Muscle of leg (tissue), 16 donors: ENCODE measurements at places on chromosomes 11 and 22.

- H3K4me1 ChIP-seq, result no peaks in the 10 kb centered on the region
- H3K4me3 ChIP-seq, result no peak overlapping the region
- DNase-seq, result no peak
- no peak overlapping the region for H3K27ac ChIP-seq
Measured at GRCh38 chr11:35780951-35781860, 118.6 kb downstream of the TRIM44 start.

- H3K4me3 ChIP-seq, result no peak overlapping the region
- DNase-seq, result no peak
- peaks cover 8% of the 10 kb centered on the region for H3K27me3 ChIP-seq
- no peaks in the 10 kb centered on the region for H3K36me3 ChIP-seq
Measured at GRCh38 chr22:48096411-48096810, 1334.0 kb downstream of the TBC1D22A start.

GRCh38 chr11:128052912-128053641, 534.3 kb downstream of the ETS1 start:
- H3K4me1 ChIP-seq, result peaks cover 2% of the 10 kb centered on the region
- H3K36me3 ChIP-seq, result no peaks in the 10 kb centered on the region
- no peaks in the 10 kb centered on the region for H3K27me3 ChIP-seq
- H3K27ac ChIP-seq, result no peak overlapping the region
- H3K4me3 ChIP-seq, result no peak overlapping the region

- peak; percentile 27 for DNase-seq
- no peak overlapping the region for H3K27ac ChIP-seq
- no peaks in the 10 kb centered on the region for H3K4me1 ChIP-seq
- no peak overlapping the region for H3K4me3 ChIP-seq
Measured at GRCh38 chr11:102237096-102237735, 80.1 kb upstream of the BIRC3 start.

DNA sequence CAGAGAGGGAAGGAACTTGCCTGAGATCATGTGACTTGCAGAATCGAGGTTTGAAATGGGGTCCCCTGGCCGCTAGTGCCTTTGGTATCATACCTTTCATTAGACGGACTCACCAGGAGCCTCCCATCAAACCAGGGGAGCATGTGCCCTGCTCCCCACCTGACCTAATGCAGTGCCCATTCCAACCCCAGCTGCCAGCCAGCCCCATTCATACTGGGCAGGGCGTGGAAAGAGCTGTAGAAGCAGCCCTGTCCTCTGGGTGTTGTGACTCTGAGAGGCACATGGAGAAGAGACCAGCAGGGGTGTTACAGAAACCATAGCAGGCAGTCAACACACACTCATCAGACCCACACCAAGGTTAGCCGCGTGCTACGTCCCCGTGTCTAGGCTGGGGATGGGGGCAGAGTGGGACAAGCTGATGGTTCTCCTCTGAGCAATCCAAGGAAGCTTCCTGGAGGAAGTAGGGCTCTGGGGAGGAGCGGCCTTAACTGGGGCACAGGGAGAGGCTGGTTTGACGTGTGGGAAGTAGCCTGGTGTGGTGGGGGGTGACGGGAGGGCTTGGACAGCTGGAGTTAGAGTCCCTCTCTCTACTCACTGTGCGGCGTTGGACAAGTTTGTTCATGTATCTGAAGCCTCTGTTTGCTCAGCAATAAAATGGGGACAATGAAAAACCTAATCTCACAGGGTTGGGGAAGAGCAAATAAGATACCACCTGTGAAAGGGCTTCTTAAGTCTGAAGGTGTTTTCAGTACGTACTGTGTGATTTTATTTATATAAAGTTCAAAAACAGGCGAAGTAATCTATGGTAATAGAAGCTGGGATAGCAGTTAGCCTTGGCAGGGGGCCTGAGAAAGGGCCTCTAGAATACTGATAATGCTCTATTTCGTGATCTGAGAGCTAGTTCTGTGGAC, 14.0 kb downstream of the GRIK4 start:
- H3K27ac ChIP-seq, result no peak overlapping the region
- H3K36me3 ChIP-seq, result no peaks in the 10 kb centered on the region
- H3K27me3 ChIP-seq, result peaks cover 15% of the 10 kb centered on the region
- H3K4me1 ChIP-seq, result peaks cover 14% of the 10 kb centered on the region

- peaks cover 13% of the 10 kb centered on the region for H3K4me1 ChIP-seq
- H3K4me3 ChIP-seq, result no peak overlapping the region
- peaks cover 69% of the 10 kb centered on the region for H3K27me3 ChIP-seq
- DNase-seq, result peak; percentile 54
Measured at GRCh38 chr22:43343670-43344519, 723 bp upstream of the SCUBE1 start.

DNA sequence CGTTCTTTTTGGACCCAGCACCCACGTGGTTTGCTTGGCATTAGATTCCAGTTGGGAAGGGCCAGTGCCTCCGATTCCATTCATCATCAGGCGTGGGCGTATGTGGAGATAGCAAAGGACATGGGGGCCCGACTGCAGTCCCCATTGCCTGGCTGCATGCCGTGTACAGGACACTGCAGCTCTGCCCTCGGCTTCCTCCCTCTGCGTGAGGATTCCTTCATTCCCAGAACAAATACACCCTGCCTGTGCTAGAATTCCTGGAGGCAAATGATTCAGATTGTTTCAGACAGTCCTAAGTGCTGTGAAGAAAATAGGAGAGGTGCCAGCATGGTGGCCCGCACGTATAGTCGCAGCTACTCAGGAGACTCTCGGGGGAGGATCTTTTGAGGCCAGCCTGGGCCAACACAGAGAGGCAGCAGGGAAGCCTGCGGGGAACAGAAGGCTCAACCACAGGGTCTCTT, 15.4 kb downstream of the DERL3 start:
- H3K27ac ChIP-seq, result no peak overlapping the region
- no peaks in the 10 kb centered on the region for H3K27me3 ChIP-seq
- H3K36me3 ChIP-seq, result peaks cover 87% of the 10 kb centered on the region
- no peak for DNase-seq
- H3K4me1 ChIP-seq, result no peaks in the 10 kb centered on the region
- no peak overlapping the region for H3K4me3 ChIP-seq
